Karpas-422 (cell line): ENCODE measurements at places on chromosomes 5 and 9.

DNA sequence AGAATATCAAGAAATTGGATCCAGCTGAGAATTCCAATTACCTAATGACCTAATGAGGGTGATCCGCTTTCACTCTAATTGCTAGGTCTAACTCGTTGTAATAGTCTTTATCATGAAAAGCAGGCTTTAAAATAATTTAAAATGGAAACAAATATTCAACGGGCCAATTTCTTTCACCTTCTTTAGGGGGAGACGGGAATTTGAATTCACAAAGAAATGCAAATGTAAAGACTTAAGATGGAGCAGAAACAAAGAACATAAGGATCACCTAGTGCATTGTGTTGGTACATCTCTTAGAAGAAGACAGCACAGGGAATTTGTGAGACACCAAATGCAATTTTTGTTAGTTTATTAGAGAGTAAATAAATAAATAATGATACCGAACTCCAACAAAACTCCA, 1.5 kb upstream of the KCNN2 start:
- DNase-seq: no peak

DNA sequence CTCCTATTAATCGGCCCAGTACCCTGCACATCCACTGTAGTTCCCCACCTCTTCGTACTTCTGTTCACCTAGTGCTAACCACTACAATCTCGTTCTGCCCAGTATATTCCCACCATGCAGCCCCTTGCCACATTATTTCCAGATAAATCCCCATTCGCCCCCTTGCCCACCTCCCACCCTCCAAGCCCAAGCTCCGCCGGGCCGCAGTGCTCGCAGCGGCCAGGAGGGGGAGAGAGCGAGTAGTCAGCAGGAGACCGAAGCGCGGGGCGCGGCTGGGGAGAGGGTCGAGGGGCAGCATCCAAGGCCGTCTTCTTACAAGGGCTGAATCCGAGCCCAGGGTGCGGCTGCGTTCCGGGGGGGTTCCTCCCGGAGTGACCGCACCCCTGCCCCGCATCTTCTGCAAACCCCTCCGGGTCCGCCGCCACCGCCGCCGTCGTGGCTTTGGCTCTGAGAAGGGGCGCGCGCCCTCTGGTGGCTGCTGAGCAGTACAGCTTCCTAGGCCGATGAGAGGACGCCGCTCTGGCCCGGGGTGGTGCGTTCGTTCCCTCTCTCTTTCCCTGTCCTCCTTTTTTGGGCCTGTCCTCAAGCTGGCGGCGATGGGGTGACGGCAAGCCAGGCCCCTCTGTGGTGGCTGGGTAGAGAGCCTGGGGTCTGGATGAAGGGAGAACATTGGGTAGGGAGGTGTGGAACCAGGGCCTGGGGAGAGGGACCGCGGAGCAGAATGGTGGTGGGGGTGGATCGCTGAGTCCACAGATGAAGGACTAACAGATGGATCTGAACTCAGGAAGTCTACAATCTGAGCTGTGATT, 30.0 kb upstream of the PSD2 start:
- peak; percentile 88 for DNase-seq

- DNase-seq: peak; percentile 62
Measured at GRCh38 chr9:109411798-109412352, 86.2 kb downstream of the PTPN3 start.

DNA sequence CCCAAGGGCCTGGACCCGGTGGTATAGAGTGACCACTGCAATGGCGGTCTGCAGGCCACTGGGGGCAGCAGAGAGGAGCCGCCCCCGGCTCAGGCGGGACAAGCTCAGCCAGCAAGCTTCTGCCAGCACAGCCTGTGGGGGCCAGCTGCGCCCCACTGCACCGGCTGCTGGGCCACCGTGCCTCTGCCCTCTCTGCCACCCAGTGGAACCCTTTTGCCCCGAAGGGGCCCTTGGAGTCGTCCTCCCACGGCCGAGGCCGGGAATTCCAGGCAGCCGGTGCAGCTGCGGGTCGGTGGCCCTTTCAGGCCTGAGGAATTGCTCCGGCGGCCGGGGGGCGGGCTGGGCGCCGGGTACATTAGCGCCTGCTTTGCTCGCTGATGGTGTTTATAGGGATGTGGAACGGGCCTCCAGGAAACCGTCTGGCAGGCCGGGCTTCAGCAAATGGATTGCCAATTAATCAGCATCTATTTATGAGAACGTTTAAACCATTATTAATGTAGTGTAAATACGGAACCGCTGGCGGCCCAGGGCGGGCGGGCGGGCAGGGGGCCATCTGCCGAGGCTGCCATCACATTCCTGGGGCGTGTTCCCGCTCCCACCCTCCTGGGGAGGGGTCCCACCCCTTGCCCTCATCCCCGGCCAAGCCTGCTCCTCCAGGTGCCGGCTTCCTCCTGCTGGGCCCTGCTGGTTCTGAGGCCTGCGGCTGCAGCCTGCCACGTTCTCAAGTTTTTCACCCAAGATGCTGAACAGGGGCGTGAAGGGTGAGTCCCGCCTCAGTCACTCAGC, 127.4 kb downstream of the BARX1 start:
- DNase-seq: no peak

- no peak for DNase-seq
Measured at GRCh38 chr9:77838986-77839385, 190.9 kb upstream of the GNA14 start.

GRCh38 chr5:178199581-178200434, 4.5 kb upstream of the HNRNPAB start:
- no peak for DNase-seq

DNA sequence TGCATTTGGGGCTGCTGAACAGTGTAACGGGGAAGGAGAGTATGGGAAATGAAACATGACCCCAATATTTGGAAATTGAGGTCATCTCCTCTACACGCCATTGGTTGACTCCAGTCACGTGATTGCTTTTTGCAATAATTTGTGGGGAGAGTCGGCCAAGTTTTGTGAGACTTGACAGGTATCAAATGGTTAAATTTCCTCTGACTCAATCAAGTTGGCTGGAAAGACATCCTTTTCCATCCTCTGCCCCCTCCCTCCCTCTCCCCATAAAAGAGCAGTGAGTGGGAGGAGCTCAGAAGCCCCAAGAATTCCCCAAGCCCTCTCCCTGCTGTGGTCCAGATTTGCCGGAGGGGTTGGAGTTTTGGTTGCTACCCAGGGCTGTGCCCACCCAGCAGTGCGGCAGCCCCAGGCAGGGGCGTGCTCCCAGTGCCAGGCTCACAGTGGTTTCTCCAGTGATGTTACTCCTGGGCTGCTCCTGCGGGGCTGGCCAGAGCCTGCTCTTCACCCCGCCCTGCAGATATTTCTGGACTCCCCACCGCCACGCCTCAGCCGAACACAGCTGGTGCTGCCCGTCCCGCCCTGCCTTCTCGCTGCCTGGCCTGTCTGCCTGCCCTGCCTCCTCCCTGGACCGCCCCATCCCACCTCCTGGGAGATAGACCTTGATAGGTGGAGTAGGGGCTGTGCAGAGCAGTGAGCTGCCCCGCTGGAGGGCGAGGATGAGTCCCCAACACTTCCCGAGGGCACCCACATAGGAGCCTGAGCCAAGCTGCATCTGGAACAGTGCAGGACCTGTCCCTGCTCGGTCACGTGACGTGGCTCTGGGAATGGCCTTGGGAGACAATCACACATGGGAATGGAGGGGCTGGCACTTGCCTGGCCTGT, 3.4 kb downstream of the COL5A1 start:
- peak; percentile 60 for DNase-seq

DNA sequence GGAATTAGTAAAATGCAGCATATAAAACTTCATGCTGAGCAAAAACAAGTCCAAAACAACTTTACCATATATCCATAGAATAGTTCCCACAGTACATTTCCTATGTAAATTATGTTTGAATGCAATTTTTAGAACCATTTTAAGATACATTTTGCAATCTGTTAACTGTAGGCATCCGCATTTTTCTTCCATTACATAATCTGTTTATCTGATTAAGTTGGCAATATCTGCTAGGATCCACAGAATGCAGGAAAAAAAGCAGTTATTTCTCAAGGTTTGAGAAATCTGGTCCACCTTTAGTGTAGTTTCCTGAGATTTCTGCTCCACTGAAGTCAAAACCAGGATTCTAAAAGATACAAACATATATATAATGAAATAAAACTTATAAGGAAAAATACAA, 6.2 kb downstream of the NUDCD2 start:
- no peak for DNase-seq

DNA sequence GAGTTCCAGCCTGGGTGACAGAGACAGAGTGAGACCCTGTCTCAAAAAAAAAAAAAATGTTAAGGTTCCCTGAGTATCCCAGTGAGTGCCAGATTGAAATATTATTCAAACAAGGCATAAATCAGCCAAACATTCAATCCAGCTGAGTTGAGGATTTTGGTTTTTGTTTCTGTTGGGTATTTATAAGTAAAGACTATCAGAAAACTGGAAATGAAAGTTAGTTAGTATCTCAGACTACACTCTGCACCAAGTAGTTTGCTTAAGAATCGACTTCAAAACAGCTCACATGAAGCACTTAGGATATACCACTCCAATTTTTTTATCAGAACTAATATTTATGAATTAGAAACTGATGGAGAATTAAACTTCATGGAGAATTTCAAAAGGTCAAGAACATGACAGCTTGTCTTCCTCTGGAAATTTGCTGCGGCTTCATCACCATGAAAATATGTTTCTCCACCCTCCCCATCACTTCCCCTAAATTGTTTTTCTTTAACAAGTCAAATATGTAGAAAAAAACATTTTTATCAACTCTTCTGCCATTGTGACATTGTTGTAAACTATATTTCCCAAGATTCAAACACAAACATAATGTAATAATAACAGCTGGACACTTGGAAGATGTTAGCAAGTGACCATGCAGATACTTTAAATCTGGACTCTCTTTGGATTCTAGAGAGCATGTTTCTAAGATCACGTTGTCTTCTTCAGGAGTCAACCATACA, 110.0 kb upstream of the PTGER4 start:
- no peak for DNase-seq

- DNase-seq: no peak
Measured at GRCh38 chr9:18739641-18740318, 265.8 kb downstream of the ADAMTSL1 start.

- peak; percentile 76 for DNase-seq
Measured at GRCh38 chr5:10578869-10579268, 15.0 kb downstream of the ANKRD33B start.

- DNase-seq: no peak
Measured at GRCh38 chr5:141517880-141518617, 29.2 kb downstream of the PCDHGC5 start.

- DNase-seq: no peak
Measured at GRCh38 chr5:154740957-154741356, 14.2 kb upstream of the LARP1 start.

DNA sequence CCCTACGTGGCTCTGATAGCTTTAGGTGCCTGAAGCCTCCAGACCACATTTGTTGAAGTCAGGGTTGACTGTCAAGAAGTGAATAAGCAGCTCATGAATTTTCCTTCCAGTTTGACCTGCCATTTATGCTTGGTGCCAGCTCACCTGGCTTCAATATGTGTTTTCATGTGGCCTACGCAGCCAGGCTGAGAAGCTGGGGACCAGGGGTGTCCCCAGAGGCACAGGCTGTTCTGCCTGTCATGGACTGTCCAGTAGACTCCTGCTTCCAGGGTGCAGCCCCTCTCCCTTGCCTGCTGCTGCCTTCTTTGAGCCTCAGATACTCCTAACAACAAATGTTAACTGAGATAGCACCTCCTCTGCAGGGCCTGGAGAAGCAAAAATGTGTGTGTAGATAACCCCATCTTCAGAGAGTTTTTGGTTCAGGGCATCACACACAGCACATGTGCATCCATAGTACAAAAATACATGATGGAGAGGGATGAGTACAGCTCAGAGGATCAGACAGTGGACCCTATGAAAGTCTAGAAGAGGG, 5.8 kb downstream of the TNFAIP8 start:
- no peak for DNase-seq

- DNase-seq: peak; percentile 57
Measured at GRCh38 chr9:89603767-89604665, 796 bp upstream of the GADD45G start.

DNA sequence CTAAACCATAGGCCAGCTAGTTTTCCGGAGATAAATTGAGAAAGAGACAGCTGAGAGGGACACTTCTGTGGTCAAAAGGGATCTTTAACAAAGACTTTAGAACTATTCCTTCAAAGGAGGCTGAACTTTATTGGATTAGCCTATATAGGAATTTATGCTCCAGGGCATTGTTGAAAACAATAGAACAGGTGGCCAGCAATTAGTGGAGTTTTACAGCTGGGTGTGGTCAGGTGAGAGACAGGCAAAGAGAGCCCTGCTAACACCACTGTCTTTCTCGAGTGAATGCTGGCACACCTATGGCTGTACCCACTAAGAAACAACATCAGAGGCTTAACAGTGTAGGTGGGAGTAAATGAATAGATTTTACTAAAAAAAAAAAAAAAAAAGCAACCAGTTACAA, 16.7 kb upstream of the TLR4 start:
- DNase-seq: no peak

- no peak for DNase-seq
Measured at GRCh38 chr5:90585337-90585986, 26.9 kb downstream of the ADGRV1 start.

GRCh38 chr9:17942498-17942897, 363.6 kb downstream of the SH3GL2 start:
- no peak for DNase-seq

- no peak for DNase-seq
Measured at GRCh38 chr9:136054798-136055714, 40.0 kb downstream of the NACC2 start.

DNA sequence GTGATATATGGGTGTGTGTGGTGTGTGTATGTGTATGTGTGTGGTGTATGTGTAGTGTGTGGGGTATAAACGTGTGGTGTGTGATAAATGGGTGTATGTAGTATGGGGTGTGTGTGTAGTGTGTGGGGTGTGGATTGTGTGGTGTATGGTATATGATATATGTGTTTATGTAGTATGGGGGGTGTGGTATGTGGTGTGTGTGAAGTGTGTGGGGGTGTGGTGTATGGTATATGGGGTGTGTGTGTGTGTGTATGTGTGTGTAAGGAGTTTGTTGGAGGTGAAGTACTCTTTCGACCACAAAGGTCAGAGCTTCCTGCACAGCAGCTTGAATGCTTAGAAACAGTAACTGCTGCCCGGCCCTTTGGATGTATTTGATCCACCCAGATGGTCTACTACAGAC, 145.2 kb upstream of the IQGAP2 start:
- DNase-seq: no peak

GRCh38 chr9:109969573-109970237, 189.7 kb downstream of the PALM2AKAP2 start:
- DNase-seq: no peak

GRCh38 chr5:57537811-57538210, 55.2 kb upstream of the ACTBL2 start:
- DNase-seq: no peak

DNA sequence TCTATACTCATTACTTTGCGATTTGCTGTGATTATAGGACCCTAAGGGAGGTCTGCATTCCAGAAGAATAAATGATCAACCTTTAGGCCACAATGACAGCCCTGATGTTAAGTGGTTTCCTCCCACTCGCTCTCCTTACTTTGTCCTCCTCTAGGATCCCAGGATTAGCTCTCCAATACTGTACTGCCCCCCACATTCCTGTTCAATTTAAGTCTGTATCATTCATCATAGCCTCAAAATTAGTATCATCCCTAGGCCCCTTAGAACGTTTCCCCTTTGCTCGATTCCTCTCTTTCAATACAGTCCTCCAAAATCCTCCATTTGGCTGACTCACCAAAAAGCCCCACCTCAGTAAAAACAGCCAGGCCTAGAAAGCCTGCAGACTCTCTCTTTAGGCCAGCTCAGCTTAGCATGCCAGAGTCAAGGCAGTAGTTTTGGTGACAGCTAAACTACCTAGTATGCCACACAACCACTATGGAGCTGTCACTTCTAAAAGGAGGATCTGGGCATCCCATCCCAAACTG, 24.4 kb downstream of the RNF145 start:
- DNase-seq: no peak
